GM12878 (cell line): ENCODE measurements at places on chromosomes 7 and 10.

DNA sequence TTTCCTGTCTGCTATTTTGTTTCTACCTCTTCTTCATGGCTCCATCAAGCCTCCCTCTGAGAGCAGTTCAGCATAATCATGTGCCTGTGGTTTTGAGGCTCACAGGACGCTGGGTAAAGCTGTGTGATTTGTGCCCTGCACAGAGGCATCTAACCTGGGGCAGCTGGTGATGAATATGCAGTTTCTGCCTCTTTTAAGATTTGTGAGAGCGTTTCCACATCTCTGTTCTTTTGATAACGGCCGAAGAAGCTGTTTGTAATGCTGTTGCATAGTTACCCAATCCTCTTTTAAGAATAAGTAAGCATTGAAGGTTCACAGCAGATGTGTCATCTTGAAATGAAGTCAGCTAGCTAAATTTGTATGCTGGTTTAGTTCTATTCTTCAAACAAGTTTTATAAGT is 45.2 kb downstream of the PNLIPRP3 start:
- no peak for DNase-seq

DNA sequence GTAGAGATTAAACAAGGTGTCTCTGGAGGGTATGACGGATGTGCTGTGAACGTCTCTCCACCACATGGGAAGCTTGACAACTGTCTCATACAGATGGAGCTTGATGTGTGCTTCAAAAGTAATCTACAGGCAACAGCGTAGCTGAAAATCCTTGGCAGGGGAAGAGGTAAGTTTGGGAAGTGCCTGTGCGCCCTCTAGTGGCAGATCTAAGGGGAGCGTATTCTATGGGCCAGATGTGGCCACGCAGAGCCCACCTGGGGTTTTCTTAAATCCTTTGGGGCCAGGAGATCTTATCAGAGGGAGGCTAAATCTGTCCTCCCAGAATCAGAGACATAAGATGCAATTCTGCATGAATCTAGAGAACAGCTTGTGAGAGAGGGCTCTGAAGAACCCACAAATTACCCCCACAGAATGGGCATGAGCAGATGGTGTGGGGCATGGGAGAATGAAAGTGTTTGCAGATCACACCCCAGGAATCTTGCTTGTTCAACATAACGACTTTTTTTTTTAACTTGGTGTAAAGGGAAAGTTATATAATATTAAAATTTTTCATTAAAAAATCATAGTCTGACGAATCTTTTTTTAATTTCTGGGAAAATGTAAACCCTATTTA is 91.2 kb upstream of the MPP7 start:
- DNase-seq = no peak

DNA sequence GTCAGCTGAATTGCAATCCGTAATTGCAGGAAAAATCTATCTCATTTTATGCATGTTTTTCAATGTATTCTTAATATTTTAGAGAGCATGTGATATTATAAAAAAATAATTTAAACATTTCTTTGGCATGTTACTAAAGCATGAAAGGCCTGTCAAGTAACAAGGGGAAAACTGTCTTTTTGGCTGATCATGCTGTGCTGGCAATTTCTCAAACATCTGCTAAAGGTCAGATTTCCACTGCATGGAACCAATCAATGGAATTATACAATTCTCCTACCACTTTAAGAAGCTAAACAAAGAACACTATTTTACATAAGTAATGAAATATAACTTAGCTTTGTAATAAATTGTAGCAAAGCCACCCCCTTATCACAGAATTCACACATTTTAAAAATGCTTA is 49.4 kb downstream of the JMJD1C start:
- no peak for DNase-seq

DNA sequence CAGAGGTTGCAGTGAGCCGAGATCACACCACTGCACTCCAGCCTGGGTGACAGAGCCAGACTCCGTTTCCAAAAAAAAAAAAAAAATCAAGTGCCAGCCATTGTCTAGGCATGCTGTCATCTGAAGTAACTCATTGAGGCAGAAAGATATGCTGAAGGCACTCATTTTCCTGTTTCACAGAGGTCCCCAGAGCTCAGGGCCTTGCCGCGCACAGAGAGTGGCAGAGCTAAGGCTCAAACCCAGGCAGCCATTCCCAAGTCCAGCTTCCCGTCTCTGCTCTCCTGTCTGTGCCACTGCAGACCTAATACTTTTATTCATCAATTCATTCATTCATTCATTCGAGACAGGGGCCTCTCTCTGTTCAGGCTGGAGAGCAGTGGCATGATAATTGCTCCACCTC is 3.5 kb downstream of the GRIFIN start:
- DNase-seq = no peak

DNA sequence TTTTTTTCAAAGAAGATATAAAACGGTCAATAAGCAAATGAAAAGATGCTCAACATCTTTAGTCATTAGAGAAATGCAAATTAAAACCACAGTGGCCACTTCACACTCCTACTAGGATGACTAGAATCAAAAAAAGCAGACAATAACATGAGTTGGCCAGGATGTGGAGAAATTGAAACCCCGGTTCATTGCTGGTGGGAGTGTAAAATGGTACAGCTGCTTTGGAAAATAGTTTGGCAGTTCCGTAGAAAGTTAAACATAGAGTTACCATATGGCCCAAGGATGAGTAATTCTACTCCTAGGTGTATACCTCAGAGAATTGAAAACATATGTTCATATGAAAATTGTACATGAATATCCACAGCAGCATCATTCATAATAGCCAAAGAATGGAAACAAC is 573.3 kb downstream of the GALNT17 start:
- DNase-seq = no peak

GRCh38 chr7:824664-825063 is 7.6 kb upstream of the SUN1 start:
- no peak for DNase-seq
